ENCODE measurements at places on chromosomes 16 and 17. TPM values are rescaled to one million over a fixed set of nuclear protein-coding genes. Genes with fewer than 3 reads are reported as not detected.

- no peaks in the 10 kb centered on the region for H3K36me3 ChIP-seq
- peaks cover 15% of the 10 kb centered on the region for H3K27me3 ChIP-seq
- H3K4me3 ChIP-seq, result no peak overlapping the region
Observed at GRCh38 chr17:48825446-48826381, 5.1 kb upstream of the CALCOCO2 start.

DNA sequence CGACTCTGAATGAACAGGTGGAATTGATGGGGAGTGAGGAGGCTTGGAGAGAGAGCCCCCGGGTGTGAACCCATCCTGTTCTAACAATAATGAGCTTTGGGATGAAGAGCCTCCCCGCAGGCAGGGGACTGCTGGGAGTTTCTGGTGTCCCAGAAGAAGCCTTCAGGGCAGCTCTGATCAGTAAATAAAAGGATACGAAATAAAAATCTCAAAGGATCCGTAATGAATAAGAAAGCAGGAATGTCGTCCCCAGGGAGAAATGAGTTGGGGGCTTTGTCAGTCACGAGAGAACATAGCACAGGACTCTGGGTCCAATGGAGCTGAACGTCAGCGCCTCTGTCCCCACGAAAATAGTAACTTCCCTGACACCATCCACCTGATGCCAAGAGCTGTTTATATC lies 113.4 kb downstream of the PITPNC1 start:
- no peak for DNase-seq
- H3K4me1 ChIP-seq, result peaks cover 16% of the 10 kb centered on the region
- H3K36me3 ChIP-seq, result no peaks in the 10 kb centered on the region

The HAS3 gene
- 0.71 TPM for total RNA-seq

- peak overlapping the region; percentile 54 for H3K4me3 ChIP-seq
- H3K27ac ChIP-seq, result peak overlapping the region; percentile 97
- peaks cover 43% of the 10 kb centered on the region for H3K4me1 ChIP-seq
- no peaks in the 10 kb centered on the region for H3K36me3 ChIP-seq
- peaks cover 4% of the 10 kb centered on the region for H3K27me3 ChIP-seq
- no peak for DNase-seq
Observed at GRCh38 chr17:7131423-7131791, 16.8 kb upstream of the ASGR2 start.

The RNU2-1 gene
- 5,480 TPM for total RNA-seq

DNA sequence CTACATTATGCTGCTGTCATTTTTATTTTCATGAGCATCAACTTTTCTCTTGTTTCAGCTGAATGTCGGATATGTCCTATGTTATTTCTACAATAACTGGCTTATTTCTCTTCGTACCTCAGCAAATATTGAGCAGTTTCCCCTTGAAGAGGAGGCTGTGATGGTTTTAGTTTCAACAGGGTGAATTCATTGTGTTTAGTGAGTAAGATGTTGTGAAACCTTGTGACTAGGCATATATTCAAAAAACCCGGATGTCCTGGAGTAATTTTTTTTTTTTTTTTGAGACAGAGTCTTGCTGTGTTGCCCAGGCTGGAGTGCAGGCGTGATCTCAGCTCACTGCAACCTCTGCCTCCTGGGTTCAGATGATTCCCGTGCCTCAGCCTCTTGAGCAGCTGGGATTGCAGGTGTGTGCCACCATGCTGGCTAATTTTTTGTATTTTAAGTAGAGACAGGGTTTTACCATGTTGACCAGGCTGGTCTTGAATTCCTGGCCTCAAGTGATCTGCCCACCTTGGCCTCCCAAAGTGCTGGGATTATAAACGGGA lies 11.1 kb downstream of the CPD start:
- no peaks in the 10 kb centered on the region for H3K4me1 ChIP-seq
- peaks cover 14% of the 10 kb centered on the region for H3K36me3 ChIP-seq
- no peak for DNase-seq

GRCh38 chr16:67019171-67019570 lies 9.8 kb upstream of the CBFB start:
- peaks cover 2% of the 10 kb centered on the region for H3K4me1 ChIP-seq
- no peak overlapping the region for H3K27ac ChIP-seq
- no peak for DNase-seq
- H3K36me3 ChIP-seq, result no peaks in the 10 kb centered on the region
- H3K27me3 ChIP-seq, result no peaks in the 10 kb centered on the region

The OR4D1 gene
- total RNA-seq, result not detected

DNA sequence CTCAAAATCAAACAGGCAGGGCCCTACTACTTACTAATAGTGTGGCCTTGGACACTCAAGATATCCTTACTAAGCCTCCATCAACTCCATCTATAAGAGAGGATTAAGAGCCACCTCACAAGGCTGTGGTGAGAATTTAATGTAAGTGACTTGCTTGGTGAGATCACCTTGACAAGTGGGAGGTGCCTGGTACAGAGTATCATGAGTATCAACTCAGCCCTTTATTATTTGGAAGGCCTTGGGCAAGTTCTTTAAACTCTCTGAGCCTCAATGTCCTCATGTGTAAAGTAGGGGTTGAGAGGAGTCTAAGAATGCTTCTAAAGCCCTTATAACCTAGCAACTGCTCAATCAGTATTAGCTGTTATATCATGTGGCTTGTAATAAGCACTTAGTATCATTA lies 15.0 kb downstream of the THUMPD1 start:
- H3K4me3 ChIP-seq, result no peak overlapping the region
- H3K4me1 ChIP-seq, result no peaks in the 10 kb centered on the region
- DNase-seq, result no peak
- H3K36me3 ChIP-seq, result peaks cover 12% of the 10 kb centered on the region

Measured in activated B cell treated with CpG ODN at 0.5 μM for 24 hours (primary cell).